Stimulated activated memory B cell treated with anti-CD40 and anti-IgM and Interleukin-4, amounts not matched to agents 10 μg/mL and 1 μg/mL and 100 μg/mL, for 72 hours (primary cell): ENCODE measurements at places on chromosomes 1 and 21.

DNA sequence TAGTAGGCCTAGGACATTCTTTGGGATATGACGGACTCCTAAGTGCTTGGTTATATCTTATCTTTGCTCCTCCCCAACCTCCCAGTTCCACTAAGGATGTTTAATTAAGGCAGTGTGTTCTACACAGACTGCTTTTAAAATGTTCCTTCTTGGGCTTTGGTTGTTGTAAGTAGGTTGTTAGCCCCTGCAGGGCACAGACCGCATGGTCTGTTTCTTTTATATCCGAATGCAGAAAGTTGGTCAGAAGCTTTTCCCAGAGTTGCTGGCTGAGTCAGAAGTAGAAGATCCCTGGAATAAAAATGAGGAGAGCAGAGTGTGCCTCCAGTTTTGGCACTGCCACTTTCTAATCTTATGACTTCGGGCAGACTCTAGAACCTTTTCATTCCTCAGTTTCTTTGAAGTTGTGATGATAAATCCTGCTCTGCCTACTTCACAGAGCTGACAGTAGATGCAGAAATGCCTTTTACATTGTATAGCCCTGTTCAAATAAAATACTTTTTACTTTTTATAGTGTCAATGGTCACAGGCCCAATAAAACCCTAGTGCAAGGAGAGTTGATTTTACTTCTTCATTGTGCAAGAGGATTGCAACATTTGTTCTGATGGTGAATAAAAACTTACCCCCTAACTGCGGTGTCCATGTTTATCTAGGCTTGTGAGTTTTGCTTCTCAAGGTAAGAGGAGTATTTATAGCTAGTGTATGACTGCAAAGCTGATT lies 18.4 kb downstream of the FMN2 start:
- ATAC-seq, result no peak

DNA sequence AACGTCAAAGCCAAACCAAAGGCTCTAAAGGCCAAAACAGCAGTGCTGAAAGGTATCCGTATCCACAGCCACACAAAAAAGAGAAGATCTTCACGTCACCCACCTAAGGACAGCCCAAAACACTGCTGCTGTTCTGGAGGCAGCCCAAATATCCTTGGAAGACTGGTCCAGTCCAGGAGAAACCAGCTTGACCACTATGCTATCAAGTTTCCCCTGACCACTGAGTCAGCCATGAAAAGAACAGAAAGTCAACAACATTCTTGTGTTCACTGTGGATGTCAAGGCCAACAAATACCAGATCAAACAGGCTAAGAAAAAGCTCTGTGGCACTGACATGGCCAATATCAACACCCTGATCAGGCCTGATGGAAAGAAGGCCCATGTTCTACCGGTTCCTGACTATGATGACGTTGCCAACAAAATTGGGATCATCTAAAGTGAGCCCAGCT lies 32.1 kb downstream of the ARID4B start:
- no peak for ATAC-seq

DNA sequence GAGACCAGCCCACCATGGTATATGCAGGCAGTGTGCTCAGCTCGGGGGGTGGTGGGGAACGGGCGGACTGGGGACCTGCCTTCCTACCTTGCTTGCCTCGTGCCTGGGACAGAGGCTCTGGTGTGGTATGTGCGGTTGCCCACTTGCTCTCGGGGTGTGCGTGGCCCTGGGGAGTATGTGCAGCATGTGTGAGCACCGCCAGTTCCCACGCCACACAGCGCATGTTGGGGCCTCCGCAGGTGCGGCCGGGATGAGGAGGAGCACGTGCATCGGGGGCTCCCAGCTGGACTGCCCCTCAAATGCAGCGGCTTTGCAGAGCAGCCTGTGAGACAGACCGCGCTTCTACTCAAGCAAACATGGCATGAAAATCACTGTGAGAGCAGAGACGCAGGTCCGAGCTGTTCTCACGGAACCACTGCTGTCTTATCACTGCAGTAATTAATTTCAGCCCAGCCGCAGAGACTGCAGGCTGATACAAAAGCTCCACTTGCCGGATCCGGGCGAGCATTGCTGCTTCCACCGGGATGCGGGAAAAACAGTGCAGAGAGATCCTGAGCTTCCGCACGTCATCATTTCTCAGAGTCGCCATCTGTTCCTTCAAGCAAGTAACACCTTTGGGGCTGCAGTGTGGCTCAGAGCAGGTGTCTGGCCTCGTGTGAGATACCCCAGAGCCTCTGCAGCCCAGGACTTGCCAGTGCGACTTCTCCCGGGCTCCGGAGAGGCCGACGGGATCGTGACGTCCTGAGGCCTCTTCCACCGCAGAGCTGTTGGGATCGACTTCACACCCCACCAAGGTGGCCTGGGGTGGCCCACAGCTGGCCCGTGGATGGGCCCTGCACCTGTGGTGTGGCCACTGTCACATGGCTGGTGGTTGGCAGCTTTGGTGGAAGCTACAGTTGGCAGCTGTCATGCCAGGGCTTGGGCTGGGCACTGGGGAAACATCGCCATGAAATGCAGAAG lies 92.6 kb upstream of the ACTRT2 start:
- ATAC-seq, result no peak

- no peak for ATAC-seq
These were observed 199.4 kb upstream of the DAB1 start for GRCh38 chr1:57623039-57623790.

- no peak for ATAC-seq
These were observed 42.7 kb downstream of the EBNA1BP2 start for GRCh38 chr1:43129426-43129825.

GRCh38 chr21:16305686-16306085 lies 575.9 kb downstream of the USP25 start:
- no peak for ATAC-seq

DNA sequence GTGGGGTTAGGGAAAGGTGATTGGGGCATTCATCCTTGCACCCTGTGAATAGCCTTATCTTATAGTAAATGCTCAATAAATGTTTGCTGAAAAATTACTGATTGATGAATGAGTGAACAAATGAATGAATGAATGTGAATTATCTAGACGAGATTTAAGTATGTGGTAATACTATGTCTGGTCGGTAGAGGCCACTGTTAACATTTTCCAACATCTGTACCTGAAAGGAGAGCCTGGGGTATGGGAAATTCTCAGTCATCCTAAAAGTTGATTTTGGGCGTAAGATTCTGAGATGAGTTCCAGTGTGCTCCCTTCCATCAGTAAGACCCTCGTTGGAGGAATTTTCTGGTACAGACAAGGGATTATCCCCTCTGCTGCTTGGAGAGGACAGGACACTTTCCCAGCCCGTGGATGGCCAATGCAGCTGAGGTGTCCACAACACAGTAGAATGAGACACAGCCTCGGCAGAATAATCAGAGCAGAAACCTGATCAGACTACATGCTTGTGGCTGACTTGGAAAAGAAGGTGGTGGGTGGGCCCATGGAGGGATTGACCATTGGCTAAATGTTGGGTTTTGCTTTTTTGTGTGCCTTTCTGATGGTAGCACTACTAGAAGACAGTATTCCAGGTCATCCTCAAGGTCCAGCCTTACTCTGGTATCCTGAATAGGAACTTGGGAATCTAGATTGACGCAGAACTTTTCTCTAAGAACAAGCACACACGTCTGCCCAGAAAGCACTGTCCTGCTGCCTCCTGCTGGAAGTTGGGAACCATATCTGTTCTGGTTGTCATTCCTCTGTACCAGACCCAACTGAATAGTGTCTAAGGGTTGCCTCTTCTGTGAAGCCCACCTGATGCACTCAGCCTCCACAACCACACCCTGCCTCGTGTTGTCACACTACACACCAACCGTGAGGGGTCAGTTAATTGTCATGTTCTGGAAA lies 262.0 kb downstream of the TNR start:
- no peak for ATAC-seq
